Activated CD4-positive, alpha-beta T cell treated with anti-CD3 and anti-CD28 coated beads, Interleukin-2, amount 50 U/mL, for 24 hours (primary cell): ENCODE measurements at places on chromosomes 3 and 15.

DNA sequence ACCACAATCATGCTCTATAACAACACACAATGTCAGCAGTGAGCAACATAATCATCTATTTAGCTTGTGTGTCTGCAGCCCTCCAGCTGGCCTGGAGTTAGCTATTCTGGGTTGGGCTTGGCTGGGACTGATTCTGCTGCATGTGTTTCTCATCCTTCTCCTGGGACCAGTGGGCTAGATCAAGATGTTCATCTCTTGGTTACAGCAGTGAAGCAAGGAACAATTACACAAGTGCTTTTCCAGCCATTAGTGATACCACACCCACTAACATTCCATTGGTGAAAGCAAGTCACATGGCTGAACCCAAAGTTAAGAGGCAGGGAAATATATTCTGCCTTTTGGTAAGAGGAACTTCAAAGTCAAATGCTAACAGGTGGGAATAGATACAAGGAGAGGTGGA lies 14.6 kb downstream of the NUDT16 start:
- no peak for DNase-seq

DNA sequence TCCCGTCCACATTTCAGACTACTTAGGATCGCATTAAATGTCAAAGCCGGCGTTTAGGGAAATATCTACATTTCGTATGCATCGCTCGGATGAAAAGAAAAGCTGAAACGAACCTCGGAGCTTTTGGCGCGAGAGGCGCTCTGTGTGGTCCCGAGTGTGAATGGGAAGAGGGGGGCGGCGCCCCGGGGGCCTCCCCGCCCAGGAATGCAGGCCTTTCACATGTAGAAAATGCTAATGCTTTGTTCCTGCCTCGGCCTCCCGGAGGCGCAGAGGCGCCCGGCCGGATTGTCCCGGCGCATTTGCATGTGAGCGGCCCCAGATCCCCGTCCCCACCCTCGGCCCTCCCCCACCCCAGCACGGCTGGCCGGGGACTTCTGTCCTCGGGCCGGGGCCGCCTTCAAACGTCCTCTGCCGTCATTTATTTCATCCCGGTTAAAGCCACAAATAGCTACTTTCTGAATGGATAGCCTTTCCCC lies 37.0 kb upstream of the TRIM71 start:
- DNase-seq = no peak

DNA sequence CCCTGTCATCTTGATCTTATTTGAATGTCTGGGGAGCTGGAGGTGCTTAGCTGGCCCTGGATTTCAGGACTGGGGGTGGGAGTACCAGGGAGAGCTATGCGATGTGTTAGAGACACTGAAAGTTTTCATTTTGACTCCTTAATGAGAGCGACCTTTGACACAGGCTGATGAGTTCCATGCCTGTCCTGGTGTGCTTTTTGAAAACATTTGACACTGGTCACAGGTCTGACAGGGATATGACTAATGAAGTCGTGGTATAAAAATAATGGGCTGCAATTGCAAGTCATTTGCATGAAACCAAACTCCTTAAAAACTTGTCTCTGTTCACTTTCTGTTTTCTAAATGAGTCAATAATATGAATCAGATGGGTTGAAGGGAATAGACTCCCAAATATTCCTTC lies 81.9 kb downstream of the MECOM start:
- DNase-seq = no peak

DNA sequence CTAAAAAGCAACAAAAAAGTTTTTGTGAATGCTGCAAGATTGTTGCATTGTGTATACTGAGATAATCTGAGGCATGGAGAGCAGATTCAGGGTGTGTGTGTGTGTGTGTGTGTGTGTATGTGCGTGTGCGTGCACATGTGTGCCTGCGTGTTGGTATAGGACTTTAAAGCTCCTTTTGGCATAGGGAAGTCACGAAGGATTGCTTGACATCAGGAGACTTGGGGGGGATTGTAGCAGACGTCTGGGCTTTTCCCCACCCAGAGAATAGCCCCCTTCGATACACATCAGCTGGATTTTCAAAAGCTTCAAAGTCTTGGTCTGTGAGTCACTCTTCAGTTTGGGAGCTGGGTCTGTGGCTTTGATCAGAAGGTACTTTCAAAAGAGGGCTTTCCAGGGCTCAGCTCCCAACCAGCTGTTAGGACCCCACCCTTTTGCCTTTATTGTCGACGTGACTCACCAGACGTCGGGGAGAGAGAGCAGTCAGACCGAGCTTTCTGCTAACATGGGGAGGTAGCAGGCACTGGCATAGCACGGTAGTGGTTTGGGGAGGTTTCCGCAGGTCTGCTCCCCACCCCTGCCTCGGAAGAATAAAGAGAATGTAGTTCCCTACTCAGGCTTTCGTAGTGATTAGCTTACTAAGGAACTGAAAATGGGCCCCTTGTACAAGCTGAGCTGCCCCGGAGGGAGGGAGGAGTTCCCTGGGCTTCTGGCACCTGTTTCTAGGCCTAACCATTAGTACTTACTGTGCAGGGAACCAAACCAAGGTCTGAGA lies 4.7 kb downstream of the BHLHE40 start:
- no peak for DNase-seq

- DNase-seq = no peak
These were observed 14.7 kb downstream of the TM2D3 start for GRCh38 chr15:101637516-101637915.

DNA sequence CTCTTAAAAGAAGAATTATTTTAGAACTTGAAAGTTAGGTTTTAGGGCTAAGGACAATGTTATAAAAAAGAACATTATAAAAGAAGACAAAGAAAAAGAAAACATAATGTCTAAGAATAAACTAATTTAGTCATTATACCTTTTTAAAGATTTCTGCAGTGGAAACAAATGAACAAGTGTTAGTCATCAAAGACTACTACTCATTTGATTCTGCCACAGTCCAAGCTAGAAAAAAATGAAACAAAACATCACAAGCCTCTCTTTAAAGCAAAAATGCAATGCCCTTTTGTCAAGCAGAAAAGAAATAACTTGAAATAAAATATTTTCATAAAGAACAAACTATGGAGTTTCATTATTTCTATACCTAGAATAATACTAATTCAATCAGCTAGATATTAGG lies 102.0 kb downstream of the TBC1D5 start:
- no peak for DNase-seq

DNA sequence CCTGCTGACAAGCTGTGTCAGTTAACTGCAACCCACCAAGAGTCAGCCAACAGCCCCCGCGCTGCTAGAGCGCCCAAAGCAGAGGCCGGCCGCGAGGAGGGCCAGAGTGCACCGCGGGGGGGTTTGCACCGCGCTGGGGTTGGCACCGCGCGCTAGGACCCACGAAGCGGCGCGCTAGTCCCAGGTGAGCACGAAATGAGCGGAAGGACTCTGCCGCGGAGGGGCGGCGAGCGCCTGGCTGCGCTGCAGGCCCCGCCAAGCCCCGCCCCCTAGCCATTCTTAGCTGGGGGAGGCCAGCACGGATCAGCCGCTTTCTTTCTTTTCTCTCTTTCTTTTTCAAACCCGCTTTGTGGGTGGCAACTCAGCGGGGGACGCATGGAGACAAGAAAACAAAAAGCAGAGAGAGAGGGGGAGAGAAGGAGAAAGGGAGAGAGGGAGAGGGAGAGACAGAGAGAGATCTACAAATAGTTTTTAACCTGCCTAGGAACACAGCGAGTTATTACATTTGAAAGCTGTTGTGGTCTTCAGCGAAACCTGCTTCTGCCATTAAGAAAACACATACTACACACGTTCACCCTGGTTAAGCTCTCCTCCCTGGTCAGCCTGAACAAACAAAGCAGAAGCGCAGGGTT lies 6.9 kb upstream of the FOXB1 start:
- DNase-seq = no peak
